ENCODE measurements at places on chromosomes 5 and 9.

DNA sequence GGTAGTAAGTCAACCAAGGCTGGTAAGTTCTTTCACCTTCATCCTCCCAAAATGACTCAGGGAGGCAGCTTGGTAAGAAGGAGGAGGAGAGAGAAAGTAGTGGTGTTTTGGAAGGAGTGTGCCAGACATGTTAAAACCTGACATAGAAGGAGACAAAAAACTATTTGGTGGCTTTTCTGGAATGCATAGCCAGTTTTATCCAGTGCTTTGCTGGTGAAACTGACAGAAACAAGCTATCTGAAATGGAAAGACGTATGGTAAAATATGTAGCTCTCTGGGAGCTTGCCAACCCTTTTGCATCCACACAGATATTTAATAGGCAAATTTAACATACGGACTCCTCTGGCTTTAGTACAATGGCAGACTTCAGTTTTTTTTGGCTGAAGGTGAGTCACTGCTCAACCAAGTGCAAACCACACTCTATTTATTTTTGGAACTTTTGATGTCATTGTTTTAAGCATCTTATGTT, 45.4 kb downstream of the RAB14 start:
- DNase-seq = no peak

DNA sequence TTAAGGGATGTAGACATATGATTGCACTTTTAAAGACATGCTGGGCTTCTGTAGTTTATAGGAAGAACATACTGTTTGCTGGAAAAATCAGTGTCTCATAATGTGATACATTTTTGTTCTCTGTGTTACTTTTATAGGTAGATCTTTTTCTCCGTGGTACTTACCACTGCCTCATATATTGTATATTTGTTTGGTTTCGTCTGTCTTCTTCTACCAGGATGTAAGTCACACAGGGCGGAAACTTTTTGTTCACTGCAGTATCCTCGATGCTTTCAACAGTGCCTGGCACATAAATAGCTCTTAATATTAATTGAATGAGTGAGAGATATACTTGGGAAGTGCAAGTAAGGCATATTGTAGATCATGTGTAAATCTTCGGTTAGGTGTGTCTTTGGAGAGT, 135.4 kb downstream of the GDNF start:
- no peak for DNase-seq

- DNase-seq = no peak
Observed at GRCh38 chr5:168830833-168831232, 251.7 kb upstream of the PANK3 start.

GRCh38 chr5:142540922-142541422, 144.9 kb downstream of the FGF1 start:
- DNase-seq = no peak

- no peak for DNase-seq
Observed at GRCh38 chr5:144032375-144032774, 138.1 kb downstream of the YIPF5 start.

- no peak for DNase-seq
Observed at GRCh38 chr5:56493766-56494165, 260.6 kb upstream of the ANKRD55 start.

DNA sequence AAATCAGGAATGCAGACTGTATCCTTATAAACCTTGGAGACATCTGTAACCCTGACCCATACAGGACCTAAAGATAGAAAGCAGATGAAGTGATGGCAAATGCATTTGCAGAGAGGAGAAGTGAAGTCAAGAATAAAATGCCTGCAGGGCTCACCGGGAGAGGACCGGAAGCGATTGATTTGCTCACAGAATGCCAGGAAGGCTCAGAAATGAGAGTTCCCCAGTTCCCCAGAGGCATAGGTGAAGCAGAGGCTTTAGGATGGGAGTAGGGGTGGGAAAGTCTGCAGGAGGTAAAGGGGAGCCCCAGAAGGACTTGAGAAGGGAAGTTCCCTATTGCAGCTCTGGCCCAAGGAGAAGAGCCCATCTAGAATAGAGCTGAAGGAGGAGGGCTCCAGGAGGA, 63.9 kb upstream of the TNFAIP8 start:
- no peak for DNase-seq

DNA sequence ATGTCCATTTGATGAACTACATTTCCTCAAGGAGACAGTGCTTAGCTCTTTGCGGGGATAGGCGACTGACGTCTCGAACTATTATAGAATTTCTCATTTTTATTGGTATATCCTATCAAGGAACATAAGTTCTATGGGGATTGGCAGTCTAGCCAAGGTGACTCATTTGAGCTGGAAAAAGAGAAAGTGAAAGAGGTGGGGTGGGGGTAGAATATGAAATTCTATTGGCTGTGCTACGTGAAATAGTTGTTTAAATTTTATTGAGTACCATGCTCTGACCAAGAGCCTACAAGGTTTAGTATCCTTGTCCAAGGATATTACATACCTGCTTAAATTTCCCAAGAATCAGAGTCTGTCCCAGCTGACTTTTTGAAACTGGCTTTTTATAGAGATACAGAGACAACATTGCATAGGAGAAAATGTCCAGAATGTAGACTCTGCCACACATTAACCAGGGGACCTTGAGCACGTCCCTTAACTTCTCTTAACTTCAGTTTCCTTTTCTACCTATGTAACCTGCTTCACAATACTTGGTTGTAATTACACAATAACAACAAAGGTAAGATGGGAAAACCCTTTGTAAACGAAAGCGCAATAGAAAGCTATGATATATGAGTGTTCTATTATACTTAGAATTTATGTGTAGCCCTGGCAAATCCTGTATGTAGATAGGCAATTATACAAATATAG, 226.4 kb upstream of the WWC1 start:
- no peak for DNase-seq

GRCh38 chr5:59007460-59008063, 424.7 kb downstream of the RAB3C start:
- DNase-seq = no peak

DNA sequence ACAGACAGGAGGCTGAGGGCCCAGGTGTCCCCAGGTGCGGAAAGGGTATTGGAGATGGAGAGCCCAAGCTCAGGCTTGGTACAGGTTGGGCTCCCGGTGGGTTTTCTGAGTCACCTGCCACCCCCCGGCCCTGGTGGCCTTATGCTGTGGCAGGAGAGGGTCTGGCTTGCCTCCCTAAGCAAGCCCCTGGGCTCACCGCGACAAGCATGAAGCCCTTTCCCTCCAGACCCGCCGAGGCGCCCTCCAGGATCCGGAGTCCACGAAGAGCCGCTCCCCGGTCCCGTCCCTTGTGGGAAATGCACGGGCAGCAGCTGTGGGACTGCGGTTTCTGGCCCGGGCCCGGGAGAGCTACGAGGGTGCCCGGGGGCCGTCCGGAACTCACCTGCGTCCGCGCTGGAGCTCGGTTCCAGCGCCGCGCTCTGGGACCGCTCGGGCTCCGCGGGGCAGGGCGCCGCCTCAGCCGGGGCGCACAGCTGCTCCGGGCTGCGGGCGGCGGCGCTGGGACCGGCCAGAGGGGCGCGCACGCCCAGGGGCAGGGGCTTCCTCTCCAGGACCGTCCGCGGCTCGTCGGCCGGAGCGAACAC, 757 bp downstream of the SAPCD2 start:
- no peak for DNase-seq

- DNase-seq = no peak
Observed at GRCh38 chr5:5418006-5418405, 4.5 kb upstream of the ICE1 start.

DNA sequence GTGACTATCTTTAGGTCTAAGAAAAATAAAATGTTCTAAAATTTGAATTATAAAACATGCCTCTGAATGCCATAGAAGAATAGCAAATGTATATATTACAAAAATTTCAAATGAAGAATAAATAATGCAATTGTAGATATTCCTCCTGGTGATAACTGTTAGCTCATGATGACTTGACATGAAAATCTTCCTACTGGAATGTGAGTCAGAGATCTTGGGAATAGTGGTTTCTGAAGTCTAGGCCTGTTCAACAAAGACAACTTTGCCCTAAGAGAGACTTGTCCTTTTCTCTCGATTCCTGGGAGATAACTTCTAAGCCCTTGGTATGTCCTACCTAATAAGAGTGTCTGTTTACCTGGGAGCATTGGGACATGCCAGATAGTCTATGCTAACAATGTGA, 746.3 kb upstream of the RIOK2 start:
- no peak for DNase-seq

GRCh38 chr9:34143116-34143515, 16.6 kb upstream of the DCAF12 start:
- DNase-seq = no peak

DNA sequence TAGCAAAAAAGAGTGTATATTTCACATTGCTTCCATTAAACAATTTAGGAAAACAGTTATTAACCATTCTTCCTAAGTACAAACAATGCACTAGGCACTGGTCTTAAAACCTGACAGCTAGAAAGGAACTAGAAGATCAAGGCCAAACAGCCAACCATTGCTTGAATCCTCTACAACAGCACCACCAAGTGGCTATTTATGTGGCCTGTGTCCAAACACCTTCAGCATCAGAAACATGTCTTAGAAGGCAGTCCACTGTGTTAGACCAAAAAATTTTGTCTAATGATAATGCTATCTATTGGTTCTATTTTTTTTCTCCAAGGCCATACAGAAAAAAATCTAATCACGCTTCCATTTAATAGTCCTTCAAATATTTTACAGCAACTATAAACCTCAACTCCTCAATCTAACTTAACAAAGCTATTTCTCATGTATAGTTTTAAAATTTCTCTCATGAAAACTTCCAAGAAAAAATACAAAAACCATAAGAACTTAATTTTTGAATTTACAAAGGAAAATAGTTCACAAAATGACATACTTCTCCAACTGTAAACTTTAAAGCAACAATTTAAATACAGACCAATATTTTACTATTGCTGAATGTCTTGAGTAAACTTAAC, 36.1 kb downstream of the CAAP1 start:
- DNase-seq = no peak

DNA sequence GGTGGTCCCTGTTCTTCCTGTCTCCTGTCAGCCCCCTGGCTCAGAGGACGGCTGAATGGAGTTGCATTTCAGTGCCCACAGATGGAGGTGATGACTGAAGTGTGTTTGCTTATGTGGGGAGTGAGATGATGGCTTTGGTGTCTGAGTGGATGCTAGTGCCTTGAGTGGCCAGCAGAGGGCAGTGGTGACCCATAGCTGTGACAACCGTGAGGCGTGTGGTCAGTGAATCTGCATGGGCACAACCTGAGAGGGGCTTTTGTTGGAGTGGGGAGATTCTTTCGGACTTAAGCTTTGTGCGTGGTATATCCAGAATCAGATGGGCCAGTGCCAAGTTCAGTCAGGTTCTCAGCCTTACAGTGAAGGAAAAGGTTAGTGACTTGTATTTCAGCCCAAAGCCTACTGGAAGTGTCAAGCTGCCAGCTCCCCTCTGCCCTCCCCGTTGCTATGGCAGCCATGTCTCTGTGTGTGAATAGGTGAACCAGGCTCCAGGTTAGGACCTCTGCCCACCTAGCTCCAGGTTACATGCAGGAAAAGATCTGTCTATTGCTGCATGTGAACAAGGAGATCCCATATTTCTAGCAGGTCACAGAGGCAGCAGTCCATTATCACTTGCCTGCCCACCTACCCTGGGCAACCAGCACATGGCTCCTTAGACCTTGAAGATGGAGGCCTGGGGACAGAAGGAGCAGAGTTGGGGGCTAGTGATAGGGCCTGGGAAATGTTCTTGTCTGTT, 14.7 kb upstream of the CXXC5 start:
- DNase-seq = no peak

GRCh38 chr9:6243746-6244145, 28.1 kb downstream of the IL33 start:
- no peak for DNase-seq
